Activated CD8-positive, alpha-beta T cell treated with anti-CD3 and anti-CD28 coated beads for 36 hours (primary cell): ENCODE measurements at places on chromosomes 2 and 18. TPM values are rescaled to one million over a fixed set of nuclear protein-coding genes. Genes with fewer than 3 reads are reported as not detected.

CD8A gene
- total RNA-seq = 432 TPM

DNA sequence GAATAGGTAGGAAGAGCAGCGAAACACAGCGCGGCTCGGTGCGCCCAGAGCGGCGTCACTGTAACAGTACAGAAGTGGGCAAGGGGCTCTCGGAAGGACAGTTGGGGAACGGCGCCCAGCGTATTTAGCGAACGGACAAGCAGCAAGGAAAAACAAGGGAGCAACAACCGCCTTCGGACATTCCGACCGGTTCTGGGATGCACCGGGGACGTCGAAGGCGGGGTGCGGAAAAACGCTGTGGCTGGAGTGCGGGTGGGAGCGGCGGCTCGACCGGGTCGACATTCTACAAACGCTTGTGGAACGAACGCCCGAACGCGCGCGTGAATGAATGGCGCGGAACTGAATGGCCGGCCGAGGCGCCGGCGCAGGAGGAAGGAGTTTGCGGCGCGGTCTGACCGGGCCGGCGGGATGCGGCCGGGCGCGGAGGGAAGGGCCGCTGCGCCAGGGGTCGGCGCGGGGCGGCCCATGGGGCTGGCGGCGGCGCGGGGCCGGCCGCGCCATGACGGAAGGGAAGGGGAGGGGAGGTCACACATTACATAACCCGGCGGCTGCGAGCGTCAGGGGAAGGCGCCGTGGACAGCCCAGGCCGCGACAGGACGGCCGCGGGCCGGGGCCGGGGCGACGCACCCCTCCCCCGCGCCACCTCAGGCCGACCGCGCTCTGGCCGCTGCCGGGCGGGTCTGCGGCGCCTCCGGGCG is 605 bp downstream of the REV1 start:
- peak overlapping the region; percentile 95 for H3K4me3 ChIP-seq
- peaks cover 15% of the 10 kb centered on the region for H3K36me3 ChIP-seq
- H3K4me1 ChIP-seq = peaks cover 45% of the 10 kb centered on the region
- no peaks in the 10 kb centered on the region for H3K27me3 ChIP-seq

GRCh38 chr2:213766465-213766901 is 482.2 kb downstream of the SPAG16 start:
- H3K27ac ChIP-seq = no peak overlapping the region
- H3K36me3 ChIP-seq = no peaks in the 10 kb centered on the region

VSNL1 gene
- not detected for total RNA-seq

- peaks cover under 1% of the 10 kb centered on the region for H3K36me3 ChIP-seq
- H3K4me1 ChIP-seq = no peaks in the 10 kb centered on the region
- H3K27ac ChIP-seq = no peak overlapping the region
- no peak for DNase-seq
- no peaks in the 10 kb centered on the region for H3K27me3 ChIP-seq
- no peak overlapping the region for H3K4me3 ChIP-seq
Measured at GRCh38 chr2:186328838-186329237, 157.2 kb upstream of the ZC3H15 start.
